ENCODE measurements at places on chromosomes 2 and 18.

DNA sequence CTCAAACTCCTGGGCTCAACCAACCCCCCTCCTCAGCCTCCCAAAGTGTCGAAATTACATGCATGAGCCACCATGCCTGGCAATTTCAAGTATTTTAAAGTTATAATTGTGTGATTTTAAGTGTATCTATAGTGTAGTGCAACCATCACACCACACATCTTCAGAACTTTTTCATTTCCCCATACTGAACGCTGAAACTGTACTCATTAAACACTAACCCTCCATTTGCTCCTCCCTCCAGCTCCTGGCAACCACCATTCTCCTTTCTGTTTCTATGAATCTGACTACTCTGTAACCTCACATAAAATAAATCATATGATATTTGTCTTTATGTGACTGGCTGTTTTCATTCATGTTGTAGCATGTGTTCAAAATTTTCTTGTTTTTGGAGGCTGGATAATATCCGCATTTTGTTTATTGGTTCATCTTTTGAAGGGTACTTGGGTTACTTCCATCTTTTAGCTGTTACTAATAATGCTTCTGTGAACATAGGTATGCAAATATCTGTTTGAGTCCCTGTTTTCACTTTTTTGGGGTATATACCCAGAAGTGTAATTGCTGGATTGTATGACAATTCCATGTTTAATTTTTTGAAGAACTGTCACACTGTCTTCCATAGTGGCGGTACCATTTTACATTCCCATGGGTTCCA, 188.2 kb downstream of the PLCL1 start:
- no peak for DNase-seq

GRCh38 chr2:236061497-236061896, 106.7 kb downstream of the GBX2 start:
- DNase-seq = no peak

- DNase-seq = no peak
Measured at GRCh38 chr2:120318626-120319025, 27.3 kb upstream of the INHBB start.

- DNase-seq = no peak
Measured at GRCh38 chr2:5329763-5330162, 362.4 kb upstream of the SOX11 start.

DNA sequence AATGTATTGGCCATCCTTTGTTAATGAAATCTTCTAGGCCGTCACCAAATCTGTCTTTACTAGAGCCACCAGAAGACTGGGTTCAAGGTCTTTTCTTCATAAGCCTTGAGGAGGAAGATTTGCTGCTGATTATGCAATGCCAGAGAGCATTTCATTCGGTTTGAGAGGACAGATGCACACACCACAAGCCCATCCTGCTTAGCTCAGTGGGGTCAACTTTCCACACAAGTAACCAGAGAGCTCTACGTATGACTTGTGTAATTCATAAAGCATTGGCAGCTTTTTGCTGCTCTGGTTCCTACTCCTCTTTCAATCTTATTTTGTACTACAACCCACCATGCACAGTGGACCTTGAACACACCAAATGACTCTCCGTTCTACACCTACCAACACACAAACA, 106.9 kb downstream of the OSR1 start:
- no peak for DNase-seq

- no peak for DNase-seq
Measured at GRCh38 chr2:109448946-109449788, 164.6 kb downstream of the SEPTIN10 start.

- no peak for DNase-seq
Measured at GRCh38 chr2:145000376-145000775, 480.5 kb upstream of the ZEB2 start.

Data from GM19239 (cell line).